ACHN (cell line): ENCODE measurements at places on chromosomes 1 and 21.

DNA sequence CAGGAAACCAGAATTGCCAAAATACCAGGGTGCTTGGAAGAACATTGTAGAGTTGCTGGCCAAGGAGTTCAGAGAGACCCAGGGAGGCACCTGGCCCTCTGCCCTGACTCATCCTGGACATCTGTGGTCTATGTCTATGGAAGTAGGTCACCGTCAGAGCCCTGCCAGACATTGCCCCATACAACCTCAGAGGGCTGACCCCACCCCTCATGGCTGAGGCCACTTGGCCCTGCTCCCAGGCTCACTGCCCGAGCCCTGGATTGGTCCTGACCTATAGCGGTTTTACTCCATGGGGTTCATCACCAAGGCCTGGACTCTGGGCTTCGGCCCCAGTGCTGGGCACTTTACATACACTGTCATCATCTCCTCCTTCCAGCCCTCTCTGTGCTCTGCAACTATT lies 233.1 kb downstream of the PTPRU start:
- DNase-seq = no peak

DNA sequence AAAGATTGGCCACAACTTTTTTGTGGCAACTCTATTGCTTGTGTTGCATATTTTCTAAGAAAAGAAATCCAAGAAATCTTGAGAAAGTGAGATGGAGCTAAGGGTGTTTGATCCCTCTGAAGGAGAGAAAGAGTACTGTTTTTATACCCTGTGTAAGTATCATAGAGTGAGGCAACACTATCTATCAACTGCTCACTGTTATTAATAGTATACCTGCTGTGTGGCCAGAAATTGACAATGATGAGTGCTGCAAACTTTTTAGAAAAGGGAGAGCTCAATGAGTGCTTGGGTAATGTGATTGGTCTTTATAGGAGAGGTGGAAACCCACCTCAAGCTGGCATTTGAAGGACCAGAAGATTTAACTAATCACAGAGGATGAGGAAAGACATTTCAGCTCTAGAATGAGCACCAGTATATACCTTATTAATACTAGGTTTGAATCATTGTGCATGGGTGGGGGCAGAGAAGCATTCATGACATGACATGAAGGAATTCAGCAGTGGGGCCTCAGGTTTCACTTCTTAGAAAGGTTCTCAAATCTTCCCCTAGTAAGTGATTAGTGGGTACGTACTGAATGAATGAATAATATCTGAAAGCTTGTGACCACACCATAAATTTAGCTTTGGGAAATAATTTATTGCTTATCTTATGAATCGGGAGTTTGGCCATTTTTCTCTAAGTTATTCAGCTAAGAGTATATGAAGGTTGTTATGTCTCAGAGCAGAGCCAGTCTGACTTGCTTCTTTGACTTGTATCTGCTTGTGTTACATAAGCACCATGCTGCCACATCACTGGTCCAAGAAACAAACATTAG lies 169.2 kb upstream of the SGIP1 start:
- no peak for DNase-seq

DNA sequence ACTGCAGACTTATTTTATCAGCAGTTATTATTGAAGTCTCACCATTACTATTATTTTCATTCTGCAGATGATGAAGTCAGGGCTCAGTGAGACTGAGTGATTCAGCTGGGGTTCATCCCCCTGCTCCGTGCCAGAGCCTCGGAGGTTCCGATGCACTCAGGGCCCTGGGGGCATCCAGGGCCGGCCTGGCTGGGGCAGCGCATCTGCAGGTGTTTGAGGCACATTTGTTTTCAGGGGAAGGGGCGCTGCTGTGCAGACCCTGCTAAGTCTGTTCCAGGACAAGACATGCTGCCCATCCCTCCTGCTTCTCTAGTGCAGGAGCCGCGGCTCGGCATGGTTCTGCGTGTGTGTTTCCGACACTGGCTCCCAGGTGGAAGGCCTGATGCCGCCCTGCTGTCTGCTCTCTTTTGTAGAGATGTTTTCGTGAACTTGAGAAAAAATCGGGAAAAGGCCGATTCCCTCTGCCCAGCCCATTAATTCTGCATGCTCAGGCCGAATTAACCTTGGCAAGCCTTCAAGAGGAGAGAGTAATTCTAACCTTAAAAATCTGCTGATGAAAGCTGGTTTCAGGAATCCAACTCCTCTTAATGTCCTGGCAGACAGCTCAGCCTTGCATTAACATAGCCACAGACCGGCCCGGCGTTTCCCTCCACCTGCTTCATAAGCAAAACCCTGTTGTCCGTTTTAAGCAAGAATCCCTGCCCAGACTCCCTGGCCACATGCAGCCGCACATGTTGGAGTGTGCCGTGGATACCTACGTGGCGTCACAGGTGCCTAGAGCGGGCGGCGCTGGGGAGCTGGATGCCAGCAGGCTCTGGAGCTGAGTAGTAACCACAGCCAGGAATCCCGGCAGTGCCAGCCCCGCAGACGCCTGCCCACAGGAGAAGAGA lies 316.0 kb upstream of the VAMP3 start:
- no peak for DNase-seq

- DNase-seq = no peak
These were observed 21.8 kb downstream of the TGFBR3 start for GRCh38 chr1:91864017-91864700.

GRCh38 chr21:46061518-46061917 lies 36.4 kb upstream of the COL6A2 start:
- DNase-seq = no peak

DNA sequence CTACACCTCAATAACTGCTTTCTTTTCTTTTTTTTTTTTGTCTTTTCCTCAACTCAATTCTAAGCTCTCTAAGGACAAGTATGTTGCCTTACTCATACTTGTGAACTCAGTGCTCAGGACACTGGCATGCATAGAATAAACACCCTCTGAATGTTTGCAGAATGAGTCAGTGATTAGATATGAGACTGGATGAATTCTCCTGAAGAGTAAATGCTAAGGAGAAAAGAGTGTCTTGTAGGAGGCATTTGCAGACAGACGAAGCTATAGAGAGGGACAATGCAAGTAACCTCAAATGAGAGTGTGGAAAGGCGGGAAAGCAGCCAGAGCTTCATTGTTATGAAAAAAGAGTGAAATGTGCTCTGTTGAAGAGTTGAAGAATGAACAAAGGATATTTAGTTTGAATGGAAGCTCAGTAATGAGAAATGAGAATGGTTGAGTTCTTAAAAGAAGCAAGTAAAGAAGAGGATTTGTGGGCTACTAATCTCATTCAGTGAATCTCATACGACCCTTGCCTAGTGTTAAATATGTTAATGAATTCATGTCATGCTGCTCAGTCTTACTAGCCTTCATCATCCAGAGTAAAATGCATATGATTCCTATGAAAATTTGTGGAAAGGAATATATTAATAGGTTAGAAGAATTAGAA lies 166.1 kb upstream of the DPYD start:
- peak; percentile 86 for DNase-seq

GRCh38 chr1:227134686-227135314 lies 183.5 kb downstream of the CDC42BPA start:
- DNase-seq = no peak

GRCh38 chr1:219058891-219059820 lies 114.5 kb upstream of the LYPLAL1 start:
- DNase-seq = no peak

DNA sequence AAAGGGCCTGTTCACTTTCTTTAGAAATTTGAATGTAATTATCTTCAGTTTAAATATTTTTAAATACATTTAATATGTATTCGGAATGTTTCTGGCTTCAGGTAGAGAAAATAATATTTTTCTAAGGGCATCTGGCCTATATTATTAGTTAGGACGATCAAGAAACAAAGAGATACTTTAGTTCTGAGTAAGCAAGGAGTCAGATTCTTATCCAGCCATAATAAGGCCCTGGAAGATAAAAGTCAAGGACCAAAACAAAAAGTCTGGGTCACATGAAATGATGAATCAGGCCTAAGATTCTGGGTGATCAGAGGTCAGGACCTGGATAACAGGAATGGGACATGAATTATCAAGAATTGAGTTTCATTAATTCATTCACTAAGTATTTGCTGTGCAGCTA lies 6.3 kb downstream of the PHC2 start:
- DNase-seq = no peak

DNA sequence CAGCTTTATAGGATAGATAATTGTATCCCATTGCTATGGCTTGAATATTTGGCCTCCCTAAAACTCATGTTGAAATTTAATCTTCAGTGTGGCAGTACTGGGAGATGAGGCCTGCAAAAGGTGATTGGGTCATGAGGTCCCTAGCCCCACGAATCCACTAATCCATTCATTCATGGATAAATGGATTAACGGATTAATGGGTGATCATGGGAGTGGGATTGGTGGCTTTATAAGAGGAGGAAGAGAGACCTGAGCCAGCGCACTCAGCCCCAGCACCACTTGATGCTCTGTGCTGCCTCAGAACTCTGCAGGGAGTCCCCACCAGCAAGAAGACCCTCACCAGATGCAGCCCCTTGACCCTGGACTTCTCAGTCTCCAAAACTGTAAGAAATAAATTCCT lies 32.0 kb downstream of the S100A6 start:
- no peak for DNase-seq

- DNase-seq = peak; percentile 14
These were observed 14.7 kb upstream of the CSF1 start for GRCh38 chr1:109895720-109896504.

GRCh38 chr1:30719406-30720270 lies 3.7 kb downstream of the MATN1 start:
- no peak for DNase-seq

- no peak for DNase-seq
These were observed 548.9 kb downstream of the NUF2 start for GRCh38 chr1:163870666-163871065.

- DNase-seq = no peak
These were observed 69.9 kb downstream of the OBSCN start for GRCh38 chr1:228277491-228278431.

GRCh38 chr1:200535605-200536004 lies 84.9 kb downstream of the KIF14 start:
- DNase-seq = peak; percentile 69

GRCh38 chr21:28458446-28458845 lies 534.2 kb downstream of the LTN1 start:
- DNase-seq = no peak
